ENCODE measurements at places on chromosomes 12 and 14.

- DNase-seq, result no peak
These were observed 355.8 kb downstream of the FSCB start for GRCh38 chr14:44151130-44151820.

- no peak for DNase-seq
These were observed 121.2 kb downstream of the CRACR2A start for GRCh38 chr12:3631759-3632158.

- DNase-seq, result no peak
These were observed 13.3 kb upstream of the OAS3 start for GRCh38 chr12:112924986-112925385.

DNA sequence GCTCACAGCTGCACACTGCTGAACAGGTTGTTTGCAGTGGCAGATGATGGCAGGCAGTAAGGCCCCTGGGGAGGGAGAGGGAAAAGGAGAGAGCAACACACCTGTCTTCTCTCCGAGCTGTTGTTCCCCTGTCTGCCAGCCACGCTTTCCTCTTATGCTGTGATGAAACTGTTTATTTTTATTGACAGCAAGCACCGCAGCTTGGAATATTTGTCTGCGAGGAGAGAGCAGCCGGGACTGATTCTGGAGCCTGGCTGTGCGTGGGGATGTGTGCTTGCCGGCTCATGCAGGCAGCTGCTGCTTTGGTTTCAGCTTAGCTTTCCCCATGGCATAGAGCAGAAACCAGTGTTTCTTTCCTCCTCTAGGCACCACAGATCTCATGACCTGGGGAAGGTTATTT lies 58.7 kb upstream of the KCNA5 start:
- no peak for DNase-seq

GRCh38 chr12:49535921-49536525 lies 2.8 kb upstream of the KCNH3 start:
- DNase-seq, result peak; percentile 23

DNA sequence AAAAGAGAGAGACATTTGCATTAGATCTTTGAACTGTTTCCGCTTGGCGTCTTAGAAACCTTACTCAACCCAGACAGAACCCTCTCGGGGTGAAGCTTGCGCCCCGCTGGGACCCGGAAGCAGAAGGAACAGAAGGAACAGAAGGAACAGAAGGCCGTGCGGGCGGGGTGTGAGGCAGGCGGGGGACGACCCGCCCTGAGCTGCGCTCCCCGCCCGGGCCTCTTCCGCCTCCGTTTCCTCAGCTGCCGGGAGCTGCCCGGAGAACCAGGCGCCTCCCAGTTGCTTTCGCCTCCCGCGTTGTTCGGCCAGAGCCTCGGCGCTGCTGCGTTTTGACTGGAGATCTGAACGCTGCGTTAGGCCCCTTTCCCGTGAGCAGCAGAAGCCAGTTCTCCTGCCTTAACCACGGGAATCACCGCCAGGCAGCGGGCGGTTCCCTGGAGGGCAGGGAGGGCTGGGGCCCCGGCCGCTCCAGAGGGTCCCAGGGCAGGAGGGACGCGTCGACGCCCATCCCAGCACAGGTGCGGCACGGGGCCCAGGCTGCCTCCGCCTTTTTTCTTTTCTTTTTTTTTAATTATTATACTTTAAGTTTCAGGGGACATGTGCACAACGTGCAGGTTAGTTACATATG lies 19.3 kb upstream of the MMP17 start:
- DNase-seq, result peak; percentile 68

GRCh38 chr14:50943261-50943942 lies 881 bp downstream of the PYGL start:
- peak; percentile 54 for DNase-seq

- no peak for DNase-seq
These were observed 35.2 kb upstream of the TMTC2 start for GRCh38 chr12:82651489-82651888.

All from GM23248 (cell line).